Cardiac muscle cell (in vitro differentiated cells and primary cell): ENCODE measurements at places on chromosomes 12 and 14.
A peak's percentile ranks its signal among the peaks of the same experiment; 100 is the strongest.

DNA sequence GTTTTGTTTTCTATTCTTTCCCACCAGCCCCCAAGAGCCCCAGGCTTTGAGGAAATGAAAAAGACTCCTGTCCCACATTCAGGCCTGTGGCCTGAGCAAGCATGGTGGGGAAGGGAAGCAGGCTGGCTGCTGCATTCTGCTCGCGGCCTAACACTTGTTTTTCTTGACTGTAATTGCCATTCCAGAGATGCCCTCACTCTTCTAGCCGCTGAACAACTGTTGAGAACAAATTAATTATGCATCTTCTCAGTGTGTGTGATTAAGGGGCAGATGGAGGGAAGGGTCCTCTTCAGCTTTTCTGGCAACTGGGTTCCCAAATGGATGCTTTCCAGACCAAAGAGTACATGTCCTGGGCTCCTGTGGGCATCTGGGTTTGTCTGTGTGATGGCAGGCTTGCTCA is 43.3 kb downstream of the ADCK1 start:
- no peak for DNase-seq

GRCh38 chr12:100484183-100484886 is 10.7 kb downstream of the NR1H4 start:
- DNase-seq: no peak

DNA sequence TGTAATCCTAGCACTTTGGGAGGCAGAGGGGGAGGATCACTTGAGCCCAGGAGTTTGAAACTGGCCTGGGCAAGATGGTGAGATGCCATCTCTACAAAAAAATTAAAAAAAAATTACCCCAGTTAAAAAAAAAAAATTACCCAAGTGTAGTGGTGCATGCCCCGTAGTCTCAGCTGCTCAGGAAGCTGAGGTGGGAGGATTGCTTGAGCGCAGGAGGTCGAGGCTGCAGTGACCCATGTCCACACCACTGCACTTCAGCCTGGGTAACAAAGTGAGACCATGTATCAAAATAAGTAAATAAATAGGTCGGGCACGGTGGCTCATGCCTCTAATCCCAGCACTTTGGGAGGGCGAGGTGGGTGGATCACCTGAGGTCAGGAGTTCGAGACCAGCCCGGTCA is 128.8 kb downstream of the VRK1 start:
- DNase-seq: no peak

GRCh38 chr12:64603183-64603841 is 7.0 kb upstream of the RASSF3 start:
- DNase-seq: no peak

- DNase-seq: peak; percentile 89
These were observed 4.5 kb downstream of the AJUBA start for GRCh38 chr14:22977684-22978486.

DNA sequence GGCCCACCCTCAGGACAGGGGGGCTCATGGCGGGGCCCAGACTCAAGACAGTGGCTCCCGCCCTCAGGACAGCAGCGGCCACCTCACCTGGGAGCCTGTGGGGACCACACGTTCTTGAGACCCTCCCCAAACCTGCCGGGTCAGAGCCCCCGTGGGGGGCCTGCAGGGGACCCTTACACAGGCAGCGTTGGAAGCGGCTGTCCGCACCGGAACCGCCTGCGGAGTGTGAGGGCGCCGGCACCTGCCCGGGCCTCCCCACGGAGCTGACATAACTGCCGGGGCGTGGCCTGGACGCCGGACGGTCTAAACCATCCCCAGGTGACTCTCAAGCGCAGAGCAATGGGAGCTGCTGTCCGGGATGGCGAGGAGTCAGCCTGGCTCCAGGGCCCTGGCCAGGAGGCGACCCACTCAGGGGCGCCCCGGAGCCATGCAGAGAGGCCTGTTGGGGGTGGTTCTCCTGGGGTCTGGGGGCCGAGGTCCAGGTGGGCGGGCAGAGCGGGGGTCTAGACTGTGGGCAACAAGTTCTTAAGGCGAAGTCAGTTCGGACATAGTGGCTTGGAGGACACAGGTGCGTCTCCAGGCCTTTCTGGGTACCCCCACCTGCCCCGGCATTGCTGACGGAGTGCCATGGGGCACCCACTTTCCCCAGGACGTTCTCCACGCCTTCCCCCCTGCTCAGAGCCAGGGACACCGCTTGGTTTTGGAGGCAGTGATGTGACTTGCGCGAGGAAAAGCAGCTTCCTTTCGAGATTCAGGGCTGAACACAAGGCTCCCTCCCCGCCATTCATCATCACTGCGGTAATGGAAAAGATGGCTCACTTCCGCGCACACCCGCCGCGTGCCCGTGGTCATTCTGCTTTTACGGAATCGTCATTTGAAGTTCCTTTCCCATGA is 23.2 kb downstream of the GALNT9 start:
- DNase-seq: no peak

DNA sequence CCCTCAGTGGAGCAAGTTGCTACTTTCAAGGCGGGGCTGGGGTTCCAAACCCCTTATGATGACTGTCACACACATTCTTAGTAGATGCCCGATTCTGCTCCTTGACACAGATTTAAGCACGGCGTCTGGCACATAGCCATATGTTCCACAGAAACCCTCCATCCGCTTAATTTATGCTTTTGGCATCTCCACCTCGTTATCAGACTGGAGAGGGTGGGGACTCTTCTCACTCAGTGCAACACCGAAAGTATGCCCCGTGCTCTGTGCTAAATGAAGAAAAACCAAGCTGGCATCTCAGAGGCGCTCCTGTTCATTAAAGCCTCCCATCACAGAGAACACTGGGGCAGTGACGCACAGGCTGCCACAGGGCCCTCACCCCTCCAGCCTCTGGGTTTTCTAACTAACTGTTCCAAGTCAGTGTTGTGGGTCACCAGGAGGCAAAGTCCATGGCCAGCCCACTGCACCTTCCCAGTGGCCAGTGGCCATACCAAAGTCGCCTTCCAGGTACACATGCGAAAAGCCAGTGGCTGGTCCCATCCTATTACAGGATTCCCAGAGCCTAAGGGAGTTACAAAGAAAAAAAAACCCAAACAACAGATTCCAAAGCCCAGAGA is 27.3 kb downstream of the CCDC88C start:
- no peak for DNase-seq

DNA sequence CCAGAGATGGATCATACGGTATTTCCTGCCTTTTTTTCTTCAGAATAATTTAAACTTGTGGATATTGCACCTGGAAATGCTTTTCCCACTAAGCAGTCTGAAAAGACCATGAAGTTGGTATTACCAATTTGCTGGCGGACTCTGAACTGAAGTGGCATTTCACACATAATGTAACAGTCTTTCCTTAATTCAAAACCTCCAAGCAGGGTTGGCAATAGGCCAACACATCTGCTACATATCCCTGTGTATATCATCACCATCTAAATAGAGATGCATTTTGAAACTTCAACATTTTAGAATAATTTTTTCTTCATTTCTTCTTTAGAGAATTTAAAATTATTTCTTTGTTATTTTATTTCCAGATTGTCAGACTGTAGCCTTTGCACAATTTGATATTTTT is 100.5 kb downstream of the TSPAN8 start:
- DNase-seq: no peak

GRCh38 chr12:111624540-111624939 is 25.4 kb upstream of the ATXN2 start:
- no peak for DNase-seq

GRCh38 chr12:18242380-18243089 is 18.8 kb upstream of the PIK3C2G start:
- no peak for DNase-seq

GRCh38 chr12:120231316-120232011 is 30.6 kb upstream of the RPLP0 start:
- DNase-seq: no peak

DNA sequence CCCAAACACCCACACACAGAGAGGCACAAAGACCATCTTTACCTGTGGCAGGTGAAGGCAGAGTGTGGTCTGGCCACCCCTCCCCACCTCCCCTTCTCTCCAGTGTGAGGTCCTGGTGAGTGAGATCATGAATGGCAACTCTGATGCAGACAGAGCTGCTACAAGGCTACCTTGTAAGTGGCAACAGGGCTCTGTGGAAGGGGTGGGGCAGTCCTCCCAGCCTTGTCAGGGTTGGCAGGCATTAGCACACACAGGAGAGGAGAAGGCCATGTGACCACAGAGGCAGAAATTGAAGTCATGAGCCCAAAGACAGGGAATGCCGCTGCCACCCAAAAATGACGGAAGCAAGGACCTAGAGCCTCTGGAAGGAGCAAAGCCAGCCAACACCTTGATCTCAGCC is 30.7 kb downstream of the VWF start:
- DNase-seq: no peak

GRCh38 chr14:104282332-104283196 is 144.2 kb downstream of the KIF26A start:
- DNase-seq: no peak

- DNase-seq: no peak
These were observed 8.3 kb downstream of the FICD start for GRCh38 chr12:108523365-108523764.

DNA sequence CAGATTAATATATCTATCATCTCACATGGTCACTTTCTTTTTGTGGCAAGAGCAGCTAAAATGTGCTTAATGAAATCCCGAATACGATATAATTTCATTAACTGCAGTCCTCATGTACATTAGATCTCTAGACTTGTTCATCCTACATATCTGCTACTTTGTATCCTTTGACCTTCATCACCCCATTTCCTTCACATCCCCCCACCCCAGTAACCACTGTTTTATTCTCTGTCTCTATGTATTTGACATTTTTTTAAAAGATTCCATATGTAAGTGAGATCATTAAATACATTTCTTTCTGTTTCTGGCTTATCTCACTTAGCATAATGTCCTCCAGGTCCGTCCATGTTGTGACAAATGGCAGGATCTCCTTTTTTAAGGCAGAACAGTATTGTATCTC is 23.0 kb upstream of the ST8SIA1 start:
- DNase-seq: no peak

GRCh38 chr12:64177001-64177400 is 45.1 kb downstream of the KICS2 start:
- no peak for DNase-seq

GRCh38 chr12:124217508-124218242 is 77.2 kb upstream of the RFLNA start:
- DNase-seq: no peak

DNA sequence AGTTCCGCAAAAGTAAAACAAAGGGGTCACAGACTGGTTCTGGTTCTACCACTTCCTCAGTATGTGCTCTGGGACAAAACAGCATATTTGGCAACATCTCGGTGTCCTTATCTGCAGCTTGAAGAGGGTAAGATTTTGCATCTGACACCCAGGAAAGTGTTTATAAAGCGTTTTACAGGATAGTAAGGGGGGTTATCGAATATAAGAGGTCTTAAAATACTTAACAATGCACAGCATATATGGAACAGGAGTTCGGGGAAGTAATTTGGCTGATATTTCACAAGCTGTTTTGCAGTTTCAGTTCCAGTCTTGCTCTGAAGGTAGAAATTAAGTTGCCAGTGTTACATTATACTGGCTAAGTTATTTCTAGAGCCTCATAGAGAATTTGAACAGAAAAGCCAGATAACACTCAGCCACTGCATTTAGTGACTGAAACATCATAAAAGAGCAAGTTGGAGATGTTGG is 904 bp upstream of the MAP4K5 start:
- no peak for DNase-seq

DNA sequence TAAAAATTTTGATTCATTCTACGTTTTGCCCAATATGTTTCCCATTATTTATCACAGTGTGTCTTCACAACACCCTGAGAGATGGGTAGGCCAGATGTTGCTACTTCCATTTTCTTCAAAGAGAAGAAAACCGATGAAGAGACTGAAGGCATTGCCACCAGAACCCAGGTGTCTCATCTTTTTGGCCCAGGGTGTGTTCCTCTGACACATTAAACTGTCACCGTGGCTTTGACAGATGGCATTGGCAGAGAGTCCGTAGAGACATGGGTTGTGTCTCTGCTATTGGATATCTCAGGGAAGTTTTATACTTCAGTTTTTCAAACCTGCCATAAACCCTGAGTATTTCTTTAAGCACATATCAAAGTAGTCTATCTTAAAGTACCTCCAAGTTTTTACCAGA is 11.3 kb upstream of the NUDT4 start:
- DNase-seq: no peak

GRCh38 chr14:59321626-59321949 is 133.1 kb downstream of the DAAM1 start:
- DNase-seq: no peak

GRCh38 chr14:37791384-37792036 is 196.1 kb downstream of the TTC6 start:
- DNase-seq: no peak

- no peak for DNase-seq
These were observed 37.7 kb downstream of the CCDC175 start for GRCh38 chr14:59538936-59539335.

DNA sequence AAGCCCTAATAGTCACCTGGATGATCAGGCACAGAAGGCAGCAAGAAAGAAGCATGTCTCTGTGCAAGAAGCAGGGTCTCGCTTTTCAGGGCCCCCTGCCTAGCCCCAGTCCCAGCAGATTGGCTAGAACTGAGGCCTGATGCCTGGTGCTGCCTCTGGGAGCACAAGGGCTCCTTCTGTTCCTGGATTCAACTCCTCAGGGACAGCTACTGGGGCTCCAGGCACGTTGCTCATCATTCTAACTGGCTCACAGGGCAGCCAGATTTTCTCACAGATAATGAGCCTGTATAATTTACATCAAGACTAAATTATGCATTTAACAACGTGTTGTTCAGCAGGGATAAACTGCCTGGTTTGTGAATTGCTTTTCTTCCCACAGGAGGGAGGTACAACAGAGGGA is 106.5 kb upstream of the PLXNC1 start:
- DNase-seq: no peak

DNA sequence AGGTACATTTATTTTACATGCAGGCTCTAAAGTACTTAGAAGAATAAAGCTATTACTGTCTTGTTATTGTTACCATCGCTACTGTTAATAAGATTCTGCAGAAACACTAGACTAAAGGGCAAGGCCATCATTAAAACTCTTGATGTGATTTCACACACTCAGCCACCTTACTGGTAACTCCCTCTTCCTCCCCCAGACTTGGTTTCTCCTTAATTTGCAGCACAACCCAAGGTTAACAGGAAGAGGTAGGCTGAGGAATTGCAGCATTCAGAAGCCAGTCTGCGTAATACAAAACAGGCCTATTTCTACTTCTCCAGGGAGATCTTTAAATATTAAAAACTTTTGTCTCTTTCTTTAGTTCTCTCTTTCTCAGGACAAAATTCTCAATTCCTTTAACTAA is 210.3 kb downstream of the BTG1 start:
- no peak for DNase-seq

DNA sequence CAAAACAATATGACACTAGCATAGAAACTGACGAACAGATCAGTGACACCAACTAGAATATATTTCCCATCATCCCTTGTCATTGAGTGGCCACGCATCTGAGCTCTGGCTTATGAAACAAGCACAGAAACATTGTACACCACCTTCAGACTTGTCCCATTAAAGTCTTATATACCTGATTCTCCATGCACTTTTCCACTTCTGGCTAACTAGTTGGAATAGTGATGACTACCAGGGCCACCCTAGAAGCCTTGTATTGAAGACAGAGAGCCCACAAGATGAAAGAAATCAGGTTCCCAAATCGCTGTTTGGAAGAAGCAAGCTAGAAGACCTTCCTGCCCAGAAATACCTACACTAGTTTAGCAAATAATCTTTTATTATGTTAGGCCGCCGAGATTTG is 99.7 kb upstream of the PPM1H start:
- no peak for DNase-seq

- peak; percentile 54 for DNase-seq
These were observed 38.0 kb downstream of the PTGER2 start for GRCh38 chr14:52352061-52352491.
